ENCODE measurements at places on chromosomes 5 and 9.

- no peak for DNase-seq
These were observed 71.7 kb downstream of the NFIB start for GRCh38 chr9:14242150-14242805.

DNA sequence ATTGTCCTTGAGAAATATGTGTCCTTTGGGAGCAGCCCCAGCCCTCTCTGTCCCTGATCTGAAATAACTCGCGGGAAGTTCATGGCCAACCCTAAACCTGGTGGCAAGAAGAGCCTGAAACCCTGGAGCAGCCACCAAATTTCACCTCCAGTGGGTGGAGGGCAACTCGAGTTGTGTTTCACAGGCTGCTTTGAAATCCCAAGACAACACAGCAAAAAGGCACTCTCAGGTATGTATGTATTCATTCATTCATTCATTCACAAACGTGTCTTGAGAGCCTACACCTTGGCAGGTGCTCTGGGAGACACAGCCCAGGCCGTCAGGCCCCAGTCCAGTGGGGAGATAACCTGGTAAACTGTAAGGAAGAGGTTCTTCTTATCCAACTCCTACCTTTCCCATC lies 35.7 kb upstream of the ALDH1B1 start:
- no peak for DNase-seq

DNA sequence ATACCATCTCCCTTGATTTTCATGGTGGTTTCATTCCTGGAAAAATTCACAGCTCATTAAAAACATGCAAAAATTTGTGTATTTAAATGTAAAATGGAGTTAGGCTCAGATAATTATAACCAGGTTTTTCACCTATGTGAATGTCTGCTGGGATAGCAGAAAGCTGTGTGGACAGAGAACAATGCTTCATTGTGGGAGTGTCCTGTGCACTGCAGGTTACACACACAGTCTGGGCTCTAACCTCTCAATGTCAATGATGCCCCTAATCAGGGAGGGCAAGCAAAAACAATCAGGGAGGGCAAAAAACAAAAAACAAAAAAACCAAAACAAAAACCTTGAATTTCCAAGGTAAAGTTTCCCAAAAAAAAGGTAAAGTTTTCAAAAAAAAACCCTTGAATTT lies 158.9 kb upstream of the KLF9 start:
- no peak for DNase-seq

DNA sequence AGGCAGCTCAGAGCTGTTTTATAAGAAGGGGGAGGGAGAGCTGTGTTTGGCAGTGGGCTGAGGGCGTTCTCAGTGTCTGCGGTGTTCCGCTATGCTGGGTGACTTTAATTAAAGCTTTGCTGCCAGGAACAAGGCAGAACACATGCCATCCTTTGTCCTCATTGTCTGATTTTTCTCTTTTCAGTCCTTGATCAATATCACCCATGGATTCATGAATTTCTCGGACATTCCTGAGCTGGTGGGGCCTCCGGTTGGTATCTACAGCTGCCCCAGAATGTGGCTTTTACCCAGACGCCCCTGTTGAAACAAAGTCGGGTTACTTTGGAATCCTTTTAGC lies 66.5 kb upstream of the TGFBR1 start:
- DNase-seq = no peak

DNA sequence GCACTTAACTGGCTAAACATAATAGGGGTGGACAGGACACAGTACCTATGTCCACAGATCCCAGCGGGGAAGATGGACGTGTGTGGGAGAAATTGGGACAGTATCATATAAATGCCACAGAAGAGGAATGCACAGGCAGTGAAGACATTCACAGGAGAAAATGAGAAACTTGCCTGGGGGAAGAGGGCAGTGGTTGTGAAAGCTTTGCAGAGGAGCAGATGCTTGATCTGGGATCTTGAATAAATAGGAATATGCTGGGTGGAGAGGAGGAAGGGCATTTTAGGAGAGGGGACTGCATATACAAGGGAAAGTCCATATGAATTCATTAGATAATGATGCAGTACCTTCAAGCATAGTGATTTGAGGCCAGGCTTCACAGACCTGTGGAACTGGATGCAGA lies 13.6 kb downstream of the TMEM268 start:
- DNase-seq = no peak

DNA sequence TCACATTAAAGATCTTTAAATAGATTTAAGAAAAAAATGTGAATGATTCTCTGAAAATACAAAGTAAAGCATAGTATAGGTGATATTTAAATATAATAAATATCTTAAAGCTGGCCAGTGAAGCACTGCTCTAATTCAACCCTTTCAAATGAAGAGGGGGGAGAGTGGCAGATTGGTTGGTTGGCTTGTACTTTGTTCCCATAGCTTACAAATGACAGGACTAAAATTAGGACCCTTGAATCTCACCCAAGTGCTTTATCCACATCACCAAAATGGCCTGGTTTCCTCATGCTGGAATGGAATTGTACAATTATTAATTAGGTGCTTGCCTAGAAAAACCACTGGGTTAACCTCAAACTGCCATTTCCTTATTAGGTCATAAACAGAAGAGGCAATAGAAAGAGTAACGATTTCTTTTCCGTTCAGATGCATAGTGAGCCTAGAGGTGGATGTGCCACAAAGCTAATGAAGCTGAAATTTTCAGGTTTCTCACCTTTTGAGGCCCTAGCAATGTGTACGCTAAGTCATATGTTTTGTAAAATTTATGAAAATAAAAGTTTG lies 354.5 kb upstream of the CDH6 start:
- no peak for DNase-seq

DNA sequence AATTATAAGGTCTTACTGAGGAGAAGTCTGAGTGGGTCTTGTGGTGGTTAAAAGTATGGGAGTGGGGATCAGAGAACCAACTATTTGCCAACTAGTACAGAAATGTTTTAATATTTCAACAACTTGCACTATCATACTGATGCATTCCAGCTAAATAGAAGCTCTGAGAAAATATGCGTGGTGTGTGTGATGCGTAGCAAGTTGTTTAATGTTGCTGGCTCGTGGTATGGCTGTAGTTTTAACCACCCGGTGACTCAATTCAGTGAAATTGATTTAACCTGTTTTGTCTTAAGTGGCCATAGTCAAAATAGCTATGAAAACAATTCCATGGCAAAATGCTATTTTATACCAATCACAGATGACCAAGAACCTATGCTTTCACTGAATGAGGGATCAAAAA lies 176.5 kb upstream of the SLC24A2 start:
- DNase-seq = no peak

DNA sequence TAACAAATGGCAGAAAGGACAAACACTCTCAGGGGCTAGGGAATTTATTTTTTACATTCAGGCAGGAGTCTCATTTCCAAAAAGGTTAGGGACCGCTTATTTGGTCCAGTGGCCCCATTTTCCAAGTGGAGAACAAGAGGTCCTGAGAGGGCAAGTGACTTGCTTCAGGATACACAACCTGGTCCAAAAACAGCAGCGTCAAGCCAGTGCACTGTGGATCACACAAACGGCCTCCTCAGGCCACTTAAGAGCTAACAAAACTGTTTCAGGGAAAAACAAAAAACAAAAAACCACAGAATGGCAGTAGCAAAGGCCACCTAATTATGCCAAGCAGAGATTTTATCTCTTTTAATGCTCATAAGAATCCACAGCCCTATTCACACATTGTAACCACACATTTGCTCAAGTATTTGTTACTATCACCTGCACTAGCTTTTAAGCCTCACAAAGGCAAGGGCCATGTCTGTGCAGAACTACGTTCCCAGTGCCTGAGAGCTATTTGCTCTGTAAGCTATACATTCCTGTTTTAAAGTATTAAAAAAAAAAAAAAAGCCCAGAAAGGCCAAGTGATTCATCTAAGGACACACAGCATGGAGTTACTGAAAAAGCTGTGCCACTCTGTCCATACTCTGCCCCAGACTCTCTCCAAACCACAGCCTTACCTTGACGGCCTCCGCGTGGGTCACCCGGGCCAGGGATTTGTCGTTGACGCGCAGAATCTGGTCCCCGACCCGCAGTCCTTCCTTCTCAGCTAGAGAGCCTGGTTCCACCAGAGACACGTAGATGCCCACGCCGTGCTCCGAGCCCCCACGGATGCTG lies 1.5 kb downstream of the WHRN start:
- no peak for DNase-seq

- DNase-seq = no peak
These were observed 1176.4 kb upstream of the CDH18 start for GRCh38 chr5:21164425-21164824.

GRCh38 chr9:95887926-95888497 lies 12.5 kb downstream of the ERCC6L2 start:
- no peak for DNase-seq

GRCh38 chr9:33285502-33285901 lies 4.8 kb upstream of the NFX1 start:
- DNase-seq = no peak

- no peak for DNase-seq
These were observed 127.1 kb downstream of the DIRAS2 start for GRCh38 chr9:90515510-90515909.

GRCh38 chr9:34451545-34451944 lies 6.8 kb downstream of the FAM219A start:
- DNase-seq = no peak

DNA sequence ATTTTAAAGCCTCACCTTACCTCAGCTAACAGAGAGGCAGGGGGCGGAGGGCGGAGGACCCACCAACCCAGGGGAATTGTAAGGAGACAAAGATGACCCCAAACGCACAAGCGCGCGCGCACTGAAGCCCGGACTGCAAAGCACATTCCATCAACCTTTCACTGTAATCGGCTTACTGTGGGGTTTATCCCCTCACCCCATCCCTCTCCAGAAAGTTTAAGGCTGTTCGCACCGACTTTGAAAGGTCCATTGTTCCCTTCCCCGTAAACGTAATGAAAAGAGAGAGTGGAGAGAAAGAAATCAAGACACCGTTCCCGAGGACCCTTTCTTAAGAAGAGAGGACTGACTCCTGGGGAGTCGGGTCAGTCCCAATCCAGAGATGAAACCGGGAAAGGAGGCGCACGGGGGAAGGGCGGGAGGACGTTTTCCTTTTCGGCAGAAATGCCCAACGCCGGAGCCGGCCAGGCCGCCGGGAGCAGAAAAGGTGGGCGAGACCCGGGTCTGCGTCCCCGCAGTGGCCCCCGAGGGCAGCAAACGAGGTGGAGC lies 464 bp downstream of the CEMIP2 start:
- DNase-seq = peak; percentile 22

- no peak for DNase-seq
These were observed 152.9 kb downstream of the AUH start for GRCh38 chr9:91208837-91209236.
